ENCODE measurements at places on chromosomes 3 and 15. TPM values are rescaled to one million over a fixed set of nuclear protein-coding genes. Genes with fewer than 3 reads are reported as not detected.

DNA sequence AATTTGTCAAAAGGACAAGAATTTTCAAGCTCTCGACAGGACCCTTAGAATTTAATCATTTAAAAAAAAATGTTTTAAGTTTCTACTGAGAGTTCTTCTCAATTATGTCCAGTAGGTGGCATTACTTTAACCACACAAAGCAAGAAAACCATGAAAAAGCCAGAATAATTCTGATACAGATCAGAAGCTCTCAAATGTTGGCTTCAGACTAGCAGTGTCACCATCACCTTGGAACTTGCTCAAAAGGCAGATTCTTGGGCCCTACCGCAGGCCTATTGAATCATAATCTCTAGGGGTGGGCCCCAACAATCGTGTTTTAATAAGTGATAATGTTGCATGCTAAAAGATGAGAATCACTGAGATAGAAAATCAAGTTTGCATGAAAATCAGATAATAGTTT is 99.5 kb upstream of the KCNMB2 start:
- no peak for DNase-seq

GRCh38 chr3:135927155-135927554 is 38.4 kb upstream of the PPP2R3A start:
- peak; percentile 95 for DNase-seq

DNA sequence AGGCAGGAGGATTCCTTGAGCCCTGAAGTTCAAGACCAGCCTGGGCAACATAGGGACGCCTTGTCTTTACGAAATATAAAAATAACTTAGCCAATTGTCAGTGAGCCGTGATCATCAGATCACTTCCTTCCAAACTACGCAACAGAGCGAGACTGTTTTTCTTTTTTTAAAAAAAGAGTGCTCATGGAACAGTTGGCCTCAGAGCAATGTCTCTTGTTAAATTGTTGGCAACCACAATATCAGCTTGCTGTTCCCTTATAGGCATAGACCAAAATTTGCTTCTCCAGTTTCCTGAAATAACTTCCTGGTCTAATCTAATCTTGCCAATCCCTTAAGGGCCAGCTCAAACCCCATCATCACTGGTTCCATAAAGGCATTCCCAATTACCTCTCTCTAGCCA is 93.3 kb upstream of the SLC4A7 start:
- DNase-seq, result no peak

- DNase-seq, result no peak
These were observed 133.1 kb downstream of the SMAD6 start for GRCh38 chr15:66834881-66835878.

GRCh38 chr3:105722943-105723556 is 145.8 kb downstream of the CBLB start:
- DNase-seq, result no peak

DNA sequence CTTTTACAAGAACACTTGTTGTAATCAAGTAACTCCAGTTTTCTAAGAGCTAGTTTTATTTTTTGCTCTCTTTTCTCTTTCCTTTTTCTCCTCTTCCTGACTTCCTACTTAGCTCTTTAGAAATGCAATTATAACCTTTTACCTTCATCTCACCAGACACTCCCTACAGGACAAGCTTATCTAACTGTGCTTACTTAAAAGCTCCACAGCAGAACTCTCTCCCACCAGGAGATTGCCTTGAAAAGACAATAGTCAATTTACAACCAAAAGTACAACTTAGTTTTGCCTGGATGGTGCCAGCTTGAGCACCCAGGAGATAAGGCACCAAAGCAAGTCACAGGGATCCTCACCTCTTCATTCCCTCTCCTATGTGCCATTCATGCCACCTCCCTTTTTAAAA is 573.8 kb upstream of the LMCD1 start:
- no peak for DNase-seq

GRCh38 chr15:39296955-39297354 is 283.9 kb upstream of the THBS1 start:
- no peak for DNase-seq

DNA sequence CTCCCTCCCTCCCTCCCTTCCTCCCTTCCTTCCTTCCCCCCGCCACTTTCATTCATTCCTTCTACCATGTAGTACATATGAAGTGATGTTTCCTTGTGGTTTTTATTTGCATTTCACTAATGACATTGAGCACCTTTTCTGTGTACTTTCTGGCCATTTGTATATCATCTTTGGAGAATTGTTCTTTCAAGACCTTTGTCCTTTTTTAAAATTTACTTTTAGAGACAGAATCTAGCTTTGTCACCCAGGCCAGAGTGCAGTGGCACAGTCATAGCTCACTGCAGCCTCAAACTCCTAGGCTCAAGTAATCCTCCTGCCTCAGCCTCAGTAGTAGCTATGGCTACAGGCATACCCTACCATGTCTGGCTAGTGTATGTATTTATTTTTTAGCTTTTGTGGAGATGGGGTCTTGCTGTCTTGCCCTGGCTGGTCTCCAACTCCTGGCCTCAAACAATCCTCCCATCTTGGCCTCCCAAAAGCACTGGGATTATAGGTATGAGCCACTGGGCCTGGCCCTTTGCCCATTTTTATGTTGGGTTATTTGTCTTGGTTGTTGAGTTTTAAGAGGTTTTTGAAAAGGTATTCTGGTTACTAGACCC is 42.0 kb upstream of the CTDSPL2 start:
- no peak for DNase-seq

GRCh38 chr3:193812791-193813500 is 219.9 kb downstream of the OPA1 start:
- DNase-seq, result no peak

- no peak for DNase-seq
These were observed 218.0 kb downstream of the ZBTB20 start for GRCh38 chr3:114928989-114929640.

- peak; percentile 46 for DNase-seq
These were observed at the start of the genes BBS4 and HIGD2B for GRCh38 chr15:72685925-72686794. Gene BBS4 (plus strand): TSS chr15:72686207. CDS start chr15:72686228, 21 bp downstream. Gene HIGD2B (minus strand): TSS chr15:72686182. CDS start chr15:72676374, 9,808 bp downstream.

- DNase-seq, result peak; percentile 1
These were observed 78.5 kb upstream of the AGBL1 start for GRCh38 chr15:86001200-86001599.

DNA sequence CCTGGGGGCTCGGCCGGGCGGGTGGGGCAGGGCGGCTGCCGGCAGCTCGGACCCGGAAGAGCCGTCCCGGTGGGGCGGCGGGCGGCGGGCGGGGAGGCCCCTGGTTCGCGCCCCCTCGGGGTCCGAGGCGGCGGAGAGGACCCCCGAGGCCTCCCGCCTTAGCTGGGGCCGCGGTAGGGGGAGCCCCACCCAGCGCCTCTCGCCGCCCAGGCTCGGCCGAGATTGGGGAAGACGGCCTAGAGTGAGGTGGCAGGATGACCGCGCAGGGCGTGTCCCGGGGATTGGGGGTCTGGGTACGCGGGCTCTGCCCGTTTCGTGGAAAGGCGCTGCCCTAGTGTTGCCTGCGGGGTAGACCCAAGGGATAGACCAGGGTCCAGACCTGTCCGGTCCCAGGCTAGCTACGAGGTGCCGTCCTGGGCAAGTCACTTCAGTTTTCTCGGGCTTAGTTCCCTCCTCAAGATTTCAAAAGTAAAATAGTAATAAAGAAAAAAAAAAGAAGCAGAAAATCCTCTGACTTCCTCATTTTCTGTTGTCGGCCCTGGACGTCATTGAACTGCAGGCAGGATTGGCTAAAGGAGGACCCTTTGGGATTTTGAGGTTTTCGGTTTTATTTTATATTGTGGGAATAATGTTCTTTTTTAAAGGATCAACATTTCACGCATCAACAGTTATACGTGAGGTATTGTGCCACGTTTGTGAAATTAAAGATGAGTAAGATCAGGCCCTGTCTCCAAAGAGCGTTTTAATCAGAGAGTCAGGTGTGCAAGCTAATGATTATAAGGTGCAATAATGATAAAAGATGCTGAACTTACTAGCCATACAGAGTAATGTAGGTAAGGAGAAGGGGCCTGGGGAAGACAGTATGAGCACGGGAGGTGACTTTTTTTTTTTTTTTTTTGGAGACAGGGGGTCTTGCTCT is 679 bp downstream of the IQGAP1 start:
- DNase-seq, result no peak

GRCh38 chr3:158084651-158085050 is 21.6 kb downstream of the SHOX2 start:
- no peak for DNase-seq

DNA sequence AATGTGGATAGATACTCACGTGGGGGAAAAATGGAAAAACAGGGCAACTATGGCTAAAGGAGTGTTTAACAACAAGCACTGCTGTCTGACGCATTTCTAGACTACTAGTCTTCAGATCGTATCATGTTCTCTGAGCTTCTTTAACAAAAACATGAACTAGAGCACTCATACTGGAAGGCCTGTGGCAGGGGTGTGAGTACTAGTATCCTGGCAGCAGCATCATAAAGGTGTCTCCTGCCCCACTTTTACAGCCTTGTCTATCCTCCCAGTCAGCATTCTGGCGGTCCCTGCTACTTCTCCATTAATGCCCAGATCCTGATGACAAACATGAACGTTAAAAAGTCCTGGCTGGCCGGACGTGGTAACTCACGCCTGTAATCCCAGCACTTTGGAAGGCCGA is 4.0 kb downstream of the FMN1 start:
- no peak for DNase-seq

DNA sequence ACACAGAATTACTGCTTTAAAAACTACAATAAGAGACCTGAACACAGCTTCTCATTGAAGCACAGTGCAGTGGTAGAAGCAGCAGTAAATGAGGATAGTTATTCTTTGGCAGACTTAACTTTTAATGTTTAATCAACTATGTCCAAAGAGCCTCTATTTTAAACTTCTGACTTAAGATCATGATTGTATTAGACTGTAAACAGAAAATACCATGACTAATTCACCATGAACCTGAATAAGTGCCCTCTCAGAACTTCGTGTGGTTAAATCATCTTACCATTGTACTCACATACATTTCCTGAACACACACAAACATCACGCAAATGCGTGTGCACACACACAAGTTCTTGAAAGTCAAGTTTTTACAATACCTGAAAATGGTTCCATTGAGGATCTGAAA is 13.9 kb downstream of the CEP152 start:
- no peak for DNase-seq

- DNase-seq, result no peak
These were observed 5.9 kb downstream of the ATP8B4 start for GRCh38 chr15:50113187-50113505.

Gene MLH1
- 44.7 TPM for polyA plus RNA-seq

Gene MCTP2
- 21.2 TPM for polyA plus RNA-seq

Gene CCDC33
- not detected for polyA plus RNA-seq

Gene PPP1R14D
- not detected for polyA plus RNA-seq

Gene GHRL
- polyA plus RNA-seq, result not detected

Gene PCBP4
- 25.2 TPM for polyA plus RNA-seq

Gene PAQR9
- polyA plus RNA-seq, result not detected

Gene CYP19A1
- not detected for polyA plus RNA-seq
